ENCODE measurements at places on chromosomes 5 and 9.

- no peak for DNase-seq
Observed at GRCh38 chr5:127906562-127907204, 176.9 kb upstream of the SLC12A2 start.

DNA sequence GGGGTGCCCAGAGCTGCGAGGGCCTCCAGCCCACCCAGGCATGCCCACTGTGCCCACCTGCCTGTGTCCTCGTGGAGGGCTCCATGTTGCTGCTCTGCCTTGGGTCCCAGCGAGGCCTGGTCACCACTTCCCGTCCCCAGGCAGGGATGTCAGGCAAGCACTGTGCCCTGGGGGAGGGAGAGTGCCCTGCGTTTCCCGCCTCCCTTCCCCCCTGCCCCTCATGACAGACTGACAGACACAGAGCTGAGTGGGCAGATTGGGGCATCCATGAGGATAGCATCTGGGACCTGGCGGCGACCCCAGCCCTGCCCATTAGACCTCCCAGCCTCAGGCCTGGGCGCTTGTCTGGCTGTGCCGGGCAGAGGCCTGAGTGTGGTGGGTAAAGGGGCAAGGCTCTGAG, 56.9 kb downstream of the KCNT1 start:
- no peak for DNase-seq

DNA sequence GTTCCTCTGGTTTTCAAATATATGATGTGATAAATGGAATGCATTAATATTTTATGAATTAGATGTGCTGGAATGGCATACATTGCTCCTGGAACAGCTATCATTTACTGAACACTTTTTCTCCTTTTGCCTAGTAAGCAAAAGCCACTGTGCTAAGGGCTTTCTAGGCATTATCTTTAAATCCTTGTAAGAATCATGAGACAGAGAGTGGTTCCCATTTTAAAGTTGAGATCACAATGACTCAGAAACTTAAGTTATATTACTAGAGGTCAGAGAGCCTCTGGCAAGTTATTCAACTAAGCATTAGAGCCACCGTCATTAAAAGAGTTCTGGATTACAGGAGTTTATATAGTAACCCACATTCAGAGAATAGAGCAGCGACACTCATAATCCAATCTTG, 26.7 kb upstream of the FSD1L start:
- DNase-seq = no peak

DNA sequence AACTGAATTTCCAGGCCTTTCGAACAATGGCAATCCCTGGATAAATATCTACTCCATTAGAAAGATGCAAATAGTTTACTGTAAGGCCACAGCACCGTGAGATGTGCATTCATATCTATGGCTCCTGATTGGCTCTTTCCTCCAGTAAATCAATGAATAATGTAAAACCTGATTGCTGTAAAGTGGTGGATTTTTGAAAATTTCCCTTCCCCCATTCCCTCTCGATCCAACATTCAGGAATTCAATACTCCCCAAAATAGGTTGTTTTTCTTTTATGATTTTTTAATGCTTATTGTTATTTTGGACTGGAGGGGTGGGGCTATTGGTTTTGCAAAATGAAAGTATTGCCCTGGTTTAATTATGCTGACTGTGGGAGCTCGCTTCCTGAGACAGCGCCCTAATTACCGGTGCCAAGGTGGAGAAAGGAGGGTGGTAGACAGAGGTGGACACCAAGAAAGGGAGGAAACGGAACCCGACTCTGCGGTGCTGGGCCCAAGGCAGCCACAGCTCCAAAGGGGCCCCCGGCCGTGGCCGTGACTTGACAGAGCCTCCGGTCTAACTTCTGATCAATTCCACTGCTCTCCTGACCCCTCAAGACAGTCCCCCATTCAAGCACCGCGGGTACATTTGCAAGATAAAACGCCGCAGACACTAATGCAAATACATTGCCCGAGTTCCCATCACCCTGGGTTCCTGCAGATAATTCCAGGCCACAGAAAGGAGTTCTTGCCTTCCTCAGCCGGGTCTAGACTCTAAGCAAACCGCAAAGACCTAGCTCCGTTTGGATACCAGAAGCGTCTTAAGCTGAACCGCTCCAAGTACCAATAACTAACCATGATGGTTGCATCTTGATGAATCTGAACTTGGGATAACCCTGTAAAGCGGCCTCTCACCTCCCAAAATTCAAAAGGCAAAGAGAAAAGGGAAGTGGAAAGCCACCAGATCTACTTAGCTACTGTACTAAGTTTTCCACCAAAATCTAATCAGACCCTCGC, 211.2 kb downstream of the MEF2C start:
- DNase-seq = no peak

DNA sequence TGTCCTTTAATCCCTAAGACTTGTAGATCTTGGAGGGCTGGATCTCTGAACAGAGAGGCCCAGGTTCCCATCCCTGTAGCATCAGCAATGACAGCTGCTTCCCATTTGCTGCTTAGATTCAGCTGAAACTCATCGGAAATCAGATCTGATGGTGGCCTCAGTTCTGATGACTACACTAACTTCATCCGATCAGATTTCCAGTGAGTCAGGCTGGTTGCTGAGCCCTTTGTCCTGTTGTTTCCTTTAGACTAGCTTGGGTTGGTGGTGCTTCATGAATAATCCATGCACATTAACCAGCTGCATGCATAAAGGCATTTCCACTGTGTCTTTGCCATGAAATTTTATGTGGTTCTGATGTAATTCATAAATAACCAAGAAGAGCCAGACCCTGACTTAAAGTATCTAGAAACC, 195.2 kb upstream of the TUT7 start:
- DNase-seq = no peak
